ENCODE measurements at places on chromosomes 2 and 18.
A peak's percentile ranks its signal among the peaks of the same experiment; 100 is the strongest.

- DNase-seq = no peak
Measured at GRCh38 chr2:240701091-240701735, 9.5 kb downstream of the AQP12A start.

DNA sequence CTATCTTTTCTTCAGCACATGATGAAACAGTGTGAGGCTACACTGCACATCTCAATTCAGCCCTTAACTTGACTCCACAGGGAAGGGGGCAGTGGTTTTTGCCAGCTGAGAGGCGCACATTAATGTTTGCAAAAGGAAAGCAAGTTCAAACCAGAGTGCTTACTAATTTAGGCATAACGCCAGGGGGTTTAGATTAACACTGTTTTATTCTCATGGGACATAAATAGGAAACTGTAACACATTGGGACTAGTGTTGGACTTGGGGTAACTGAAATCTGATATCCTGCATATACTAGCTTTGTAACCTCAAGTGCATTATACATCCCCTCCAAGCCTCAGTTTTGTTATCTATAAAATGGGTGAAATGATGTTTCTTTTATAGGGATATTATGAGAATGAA is 821.2 kb upstream of the ID2 start:
- peak; percentile 48 for DNase-seq

- DNase-seq = no peak
Measured at GRCh38 chr2:128233790-128234395, 84.8 kb downstream of the HS6ST1 start.

DNA sequence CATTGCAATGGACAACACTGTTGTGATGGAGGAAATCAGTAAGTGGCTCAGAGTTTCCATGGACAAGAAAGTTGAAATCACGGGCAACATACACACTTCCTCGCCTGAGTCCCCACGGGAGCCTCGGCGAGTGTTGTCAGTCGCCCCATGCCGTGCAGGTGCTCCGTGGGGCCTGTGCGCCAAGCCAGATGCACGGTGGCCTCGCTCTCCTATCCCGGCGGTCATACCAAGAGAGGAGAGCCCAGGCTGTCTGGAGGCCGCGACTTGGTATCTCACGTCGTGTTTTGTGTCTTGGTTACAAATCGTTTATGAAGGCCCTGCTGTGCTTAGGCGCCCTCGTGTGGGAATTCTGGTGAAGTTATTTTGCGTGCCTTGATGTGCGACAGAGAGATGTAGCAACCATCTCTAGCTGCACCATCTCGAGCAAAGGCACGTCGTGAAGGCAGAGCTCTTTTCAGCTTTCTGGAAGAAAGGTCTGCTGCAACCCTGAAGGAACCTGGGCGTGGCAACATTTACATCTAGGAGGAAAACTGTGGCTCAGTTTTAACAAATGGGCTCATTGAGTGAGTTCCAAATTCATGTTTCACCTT is 21.8 kb downstream of the ATG4B start:
- DNase-seq = peak; percentile 77

- no peak for DNase-seq
Measured at GRCh38 chr2:108924580-108925251, 64.3 kb downstream of the EDAR start.

DNA sequence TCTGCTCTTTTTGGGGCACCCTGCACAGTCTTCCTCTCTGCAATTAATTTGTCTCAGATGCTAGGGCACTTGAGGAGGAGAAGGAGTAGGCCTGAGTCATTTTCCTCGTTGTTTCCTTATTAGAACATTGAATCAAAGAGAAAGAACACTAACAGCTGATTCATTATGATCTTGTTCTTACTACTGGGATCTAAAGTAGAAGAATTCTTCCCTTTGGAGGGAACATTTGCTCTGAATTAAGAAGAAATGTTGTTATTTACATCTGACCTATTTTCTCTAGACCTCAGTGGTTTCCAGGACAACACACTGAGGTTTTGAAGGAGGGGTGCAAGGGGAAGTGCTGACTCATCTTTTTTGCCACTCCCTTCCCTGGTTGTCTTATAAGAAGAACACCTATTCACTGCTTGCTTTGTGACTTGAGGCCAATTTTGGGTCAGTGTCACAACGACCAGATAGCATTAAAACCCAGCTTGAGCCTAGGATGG is 24.3 kb upstream of the STAT1 start:
- peak; percentile 93 for DNase-seq

- DNase-seq = peak; percentile 69
Measured at GRCh38 chr2:226798422-226799210, 1.0 kb downstream of the IRS1 start.

DNA sequence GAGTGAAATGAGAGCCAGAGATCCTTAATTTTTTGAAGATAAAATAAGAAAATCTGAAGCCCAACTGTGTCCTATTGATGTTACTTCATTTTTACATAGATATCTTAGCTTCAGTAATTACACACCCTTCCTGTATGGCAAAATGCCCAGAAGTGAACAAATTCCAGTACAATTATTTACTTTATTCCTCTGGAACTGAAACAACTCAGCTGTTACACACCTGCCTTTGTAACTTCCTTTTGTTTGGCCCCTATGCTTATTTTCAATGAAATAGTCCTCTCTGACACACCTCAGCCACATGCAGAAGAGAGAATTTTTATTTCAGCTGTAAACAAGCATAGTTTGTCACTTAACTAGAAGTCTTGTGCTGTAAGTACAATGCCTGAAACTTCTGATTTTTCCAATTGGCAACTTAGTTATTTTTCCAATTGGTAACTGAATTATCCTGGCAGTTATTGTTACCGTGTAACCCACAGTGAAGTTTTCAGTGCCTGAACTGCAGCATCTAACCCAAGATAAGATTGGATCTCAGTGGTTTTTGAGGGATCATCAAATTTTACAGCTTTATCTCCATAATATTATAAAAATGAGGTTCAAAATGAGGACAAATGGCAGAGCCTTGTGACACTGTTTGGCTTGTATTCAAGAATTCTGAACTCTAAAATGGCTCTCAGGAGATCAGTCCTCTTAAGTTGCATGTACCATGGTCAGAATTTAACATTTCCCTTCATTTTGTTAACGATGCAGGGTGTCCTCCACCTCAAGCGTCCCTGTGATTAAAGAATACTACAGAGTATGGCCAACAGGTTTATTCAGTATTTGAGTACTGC is 82.6 kb downstream of the PKP4 start:
- DNase-seq = peak; percentile 68

GRCh38 chr2:96538487-96539214 is 2.1 kb downstream of the ARID5A start:
- DNase-seq = peak; percentile 66

- DNase-seq = no peak
Measured at GRCh38 chr2:20016346-20016745, 3.9 kb upstream of the MATN3 start.

Measured in GM23248 (cell line).